ENCODE measurements at places on chromosomes 11 and 22.

GRCh38 chr11:131662993-131663392, 292.6 kb downstream of the NTM start:
- DNase-seq = no peak

DNA sequence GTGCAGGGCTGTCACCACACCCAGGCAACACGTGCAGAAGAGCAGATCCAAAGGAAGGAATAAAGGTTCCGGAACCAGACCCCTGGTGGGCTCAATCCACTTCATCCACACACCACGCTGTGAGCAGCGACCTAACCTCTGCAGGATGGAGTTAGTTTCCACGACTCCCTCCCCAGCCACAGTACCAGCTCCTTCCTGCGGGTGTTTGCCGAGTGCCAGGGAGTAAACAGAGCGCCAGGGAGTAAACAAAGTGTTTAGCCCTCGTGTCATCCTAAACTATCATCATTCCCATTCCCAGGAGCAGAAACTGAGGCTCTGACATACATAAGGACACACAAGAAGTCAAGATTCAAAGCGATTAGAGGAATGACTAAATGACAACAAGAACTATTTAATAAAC, 261.3 kb downstream of the MN1 start:
- no peak for DNase-seq

DNA sequence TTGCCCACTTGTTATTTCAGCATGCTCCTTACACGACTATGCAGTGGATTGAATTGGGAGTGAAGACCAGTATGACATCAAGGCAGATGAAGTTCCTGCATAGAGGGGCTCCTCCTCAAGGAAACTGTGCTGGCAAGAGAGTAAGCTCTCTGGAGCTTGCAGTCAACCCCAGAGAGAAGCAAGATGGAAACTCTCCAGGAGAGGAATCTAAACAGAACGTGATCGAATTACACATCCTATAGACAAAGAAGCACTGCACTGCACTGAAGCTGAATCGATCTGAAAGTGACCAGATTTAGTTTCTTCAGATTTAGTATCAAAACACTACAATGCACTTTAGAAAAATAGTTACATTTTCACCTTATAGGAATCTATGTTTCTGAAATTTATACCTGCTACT, 947.7 kb upstream of the TENM4 start:
- no peak for DNase-seq

DNA sequence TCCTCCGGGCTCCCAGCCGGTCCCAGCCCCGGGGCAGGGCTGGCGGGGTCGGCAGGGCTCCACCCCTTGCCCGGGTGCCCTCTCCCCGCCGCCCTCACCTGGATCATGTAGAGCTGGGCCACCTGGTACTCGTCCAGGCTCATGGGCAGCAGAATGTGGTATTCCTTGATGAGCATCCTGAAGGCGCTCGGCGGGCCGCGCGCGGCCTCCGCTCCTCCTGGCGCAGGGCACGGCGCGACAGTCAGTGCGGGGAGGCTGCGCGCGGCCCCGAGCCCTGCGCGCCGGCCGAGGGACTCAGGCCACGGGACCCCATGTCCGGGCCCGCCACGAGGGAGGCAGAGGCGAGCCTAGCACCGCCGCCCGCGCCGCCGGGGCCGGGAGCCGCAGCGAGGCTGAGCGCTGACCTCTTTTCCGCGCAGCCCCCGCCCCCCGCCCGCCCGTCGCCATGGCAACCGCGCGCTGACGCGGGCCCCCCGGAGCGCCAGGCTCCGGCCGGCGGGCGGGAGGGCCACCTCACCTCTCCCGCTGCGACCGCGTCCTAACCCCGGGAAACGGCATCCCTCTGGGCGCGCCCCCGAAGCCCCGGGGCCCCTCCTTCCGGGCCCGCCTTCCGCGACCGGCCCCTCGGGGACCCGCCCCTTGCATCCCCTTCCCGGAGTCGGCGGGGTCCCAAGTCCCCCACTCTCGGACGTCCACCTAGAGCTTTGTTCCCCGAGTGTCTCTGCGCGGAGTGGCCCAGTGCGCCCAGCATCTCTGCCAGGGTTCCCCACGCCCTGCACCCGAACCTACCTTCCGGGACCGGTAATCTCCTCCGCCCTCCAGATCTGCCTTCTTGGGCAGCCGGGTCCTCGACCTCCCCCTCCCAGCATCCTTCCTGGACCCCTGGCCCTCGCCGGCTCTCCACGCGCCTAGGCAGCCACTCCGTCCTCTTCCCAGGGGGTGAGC, 886 bp downstream of the PITPNM1 start:
- DNase-seq = no peak

DNA sequence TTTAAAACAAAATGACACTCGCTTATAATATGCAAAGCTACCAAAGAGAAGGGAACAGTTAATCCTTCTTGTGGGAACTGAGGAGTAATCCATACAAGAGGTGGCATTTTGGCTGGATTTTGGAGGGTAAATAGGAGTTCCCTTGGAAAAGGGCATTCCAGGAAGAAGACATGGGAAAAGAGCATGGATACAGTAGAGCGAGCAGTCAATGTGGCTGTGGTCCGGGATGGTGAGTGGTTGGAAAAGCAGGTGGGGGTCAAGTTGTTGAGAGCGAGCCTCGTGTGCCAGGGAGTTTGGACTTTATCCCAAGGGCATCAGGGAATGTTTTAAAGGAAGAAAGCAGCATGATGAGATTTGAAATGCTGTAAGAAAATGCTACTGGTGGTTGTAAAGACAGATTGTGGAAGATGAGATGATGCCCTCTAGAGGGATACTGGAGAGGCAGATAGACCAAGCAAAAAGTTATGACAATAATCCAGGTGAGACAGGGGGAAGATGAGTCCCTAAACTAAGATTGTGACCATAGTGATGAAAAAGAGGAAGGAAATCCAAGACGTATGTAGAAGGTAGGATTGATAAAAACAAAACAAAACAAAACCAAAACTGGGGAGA, 3.8 kb upstream of the MMP7 start:
- DNase-seq = no peak

- no peak for DNase-seq
Observed at GRCh38 chr11:36774603-36775002, 176.6 kb upstream of the RAG2 start.

DNA sequence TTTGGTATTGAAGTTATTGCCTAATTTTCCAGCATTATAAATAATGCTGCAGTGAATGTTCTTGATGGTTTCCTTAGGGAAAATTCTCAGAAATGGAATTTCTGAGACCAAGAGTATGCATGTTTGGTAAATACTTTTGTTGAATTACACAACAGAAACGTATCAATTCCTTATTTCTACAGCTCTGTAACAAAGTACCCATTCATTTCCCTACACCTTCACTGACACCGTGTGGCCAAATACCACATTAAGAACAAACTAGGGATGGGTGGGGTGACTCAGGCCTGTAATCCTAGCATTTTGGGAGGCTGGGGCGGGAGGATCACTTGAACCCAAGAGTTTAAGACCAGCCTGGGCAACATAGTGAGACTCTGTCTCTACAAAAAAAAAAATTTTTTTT, 21.8 kb downstream of the MCAM start:
- DNase-seq = no peak

DNA sequence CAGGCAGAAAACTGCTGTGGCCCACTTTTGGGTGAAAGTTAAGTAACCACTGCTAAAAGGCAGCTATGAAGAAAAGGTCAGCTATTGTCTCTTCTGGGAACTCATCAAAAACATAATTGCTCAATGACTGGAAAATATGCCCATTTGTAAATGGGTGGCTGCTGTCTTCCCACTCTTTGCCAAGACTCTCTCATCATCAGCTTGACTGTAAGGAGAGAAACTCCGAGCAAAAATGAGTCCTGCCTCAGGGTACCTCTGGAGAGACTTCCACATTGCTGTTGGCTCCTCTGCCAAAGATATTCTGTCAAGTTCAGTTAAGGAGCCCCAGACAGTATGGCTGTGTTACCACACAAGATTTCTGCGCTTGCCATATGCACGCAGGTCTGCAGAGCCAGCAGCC, 138.7 kb downstream of the BBOX1 start:
- peak; percentile 91 for DNase-seq

GRCh38 chr11:36056160-36056751, 112.4 kb downstream of the LDLRAD3 start:
- DNase-seq = no peak

- DNase-seq = no peak
Observed at GRCh38 chr11:66443602-66444001, 5.0 kb upstream of the MRPL11 start.

DNA sequence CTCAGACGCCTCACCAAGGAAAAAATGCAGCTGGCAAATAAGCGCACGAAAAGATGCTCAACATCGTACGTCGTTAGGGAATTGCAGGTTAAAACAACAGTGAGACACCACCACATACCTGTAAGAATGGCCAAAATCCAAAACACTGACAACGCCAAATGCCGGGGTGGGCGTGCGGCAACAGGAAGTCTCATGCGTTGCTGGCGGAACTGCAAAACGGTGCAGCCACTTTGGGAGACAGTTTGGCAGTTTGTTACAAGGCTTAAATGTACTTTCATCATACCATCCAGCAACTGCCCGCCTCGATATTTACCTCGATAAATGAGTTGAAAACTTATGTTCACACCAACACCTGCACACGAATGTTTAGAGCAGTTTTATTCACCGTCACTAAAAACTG, 7.5 kb upstream of the CTSD start:
- no peak for DNase-seq

GRCh38 chr11:31922450-31922849, 111.3 kb upstream of the PAX6 start:
- no peak for DNase-seq

GRCh38 chr11:71518506-71519471, 8.3 kb upstream of the KRTAP5-7 start:
- DNase-seq = no peak

DNA sequence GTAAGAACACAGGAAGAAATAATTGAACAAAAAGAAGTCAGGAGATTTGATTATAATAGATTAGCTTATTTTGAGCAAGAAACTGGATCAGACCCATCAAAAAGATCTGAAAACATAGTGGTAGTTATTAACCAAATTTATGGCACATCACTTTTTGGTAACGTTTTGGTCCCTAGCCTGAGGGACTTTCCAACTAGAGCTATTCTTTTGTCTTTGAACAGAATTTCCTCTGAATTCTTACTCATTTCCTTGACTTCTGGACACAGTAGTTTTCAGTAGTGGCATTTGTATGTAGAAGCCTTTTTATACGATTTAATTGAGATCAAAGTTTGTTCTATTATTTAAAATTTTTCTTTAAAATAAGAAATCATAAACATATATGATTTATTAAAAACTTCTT, 96.5 kb upstream of the PDGFD start:
- DNase-seq = no peak

DNA sequence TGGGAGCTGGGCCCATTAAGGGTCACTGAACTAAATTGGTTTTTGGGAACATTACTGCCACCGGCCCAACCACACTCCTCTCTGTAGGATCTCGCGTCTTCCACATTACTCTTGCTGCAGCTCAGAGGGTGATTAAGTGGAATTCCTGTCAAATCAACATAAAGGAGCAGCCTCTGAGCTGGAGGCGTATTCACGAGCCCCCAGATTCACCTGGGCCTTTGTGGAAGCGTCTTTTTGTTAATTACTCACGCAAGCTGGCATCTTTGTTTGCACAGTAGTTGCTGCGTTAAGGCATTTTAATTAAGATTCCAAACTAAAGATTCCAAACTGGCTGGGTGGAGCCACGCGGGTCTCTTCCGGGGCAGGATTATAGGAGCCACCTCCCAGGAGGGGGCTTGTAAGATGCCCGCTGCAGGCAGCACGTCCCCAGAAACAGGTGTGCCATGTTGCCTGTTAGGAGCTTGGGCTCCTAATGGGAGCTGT, 21.5 kb upstream of the RFPL3 start:
- DNase-seq = no peak

- DNase-seq = peak; percentile 97
Observed at GRCh38 chr11:119101759-119102423, at the start of gene DPAGT1. DPAGT1 (minus strand) TSS chr11:119101853; CDS start chr11:119101655, 198 bp downstream.

- no peak for DNase-seq
Observed at GRCh38 chr22:23763579-23763945, 772 bp downstream of the C22orf15 start.

DNA sequence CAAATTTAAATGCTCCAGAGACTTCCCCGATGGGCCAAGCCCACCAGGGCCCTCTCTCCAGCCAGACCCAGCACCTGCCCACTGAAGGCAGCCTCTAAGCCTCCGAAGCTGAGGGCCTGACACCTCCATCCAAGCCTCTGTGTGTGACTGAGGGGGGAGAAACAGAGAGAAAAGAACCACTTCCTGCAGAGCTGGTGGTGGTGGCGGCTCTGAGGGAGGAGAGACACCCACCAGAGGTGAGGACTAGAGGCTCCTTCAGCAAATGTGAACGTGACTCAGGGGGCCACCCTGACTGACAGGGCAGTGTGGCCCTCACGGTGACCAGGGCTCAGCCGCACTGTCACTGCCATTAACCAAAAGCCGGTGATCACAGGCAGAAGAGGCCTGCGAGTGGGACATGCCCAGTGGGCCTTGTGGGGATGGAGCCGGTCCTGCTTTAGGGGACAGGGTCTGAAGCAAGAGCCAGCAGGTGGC, 31.0 kb upstream of the CD5 start:
- DNase-seq = no peak

DNA sequence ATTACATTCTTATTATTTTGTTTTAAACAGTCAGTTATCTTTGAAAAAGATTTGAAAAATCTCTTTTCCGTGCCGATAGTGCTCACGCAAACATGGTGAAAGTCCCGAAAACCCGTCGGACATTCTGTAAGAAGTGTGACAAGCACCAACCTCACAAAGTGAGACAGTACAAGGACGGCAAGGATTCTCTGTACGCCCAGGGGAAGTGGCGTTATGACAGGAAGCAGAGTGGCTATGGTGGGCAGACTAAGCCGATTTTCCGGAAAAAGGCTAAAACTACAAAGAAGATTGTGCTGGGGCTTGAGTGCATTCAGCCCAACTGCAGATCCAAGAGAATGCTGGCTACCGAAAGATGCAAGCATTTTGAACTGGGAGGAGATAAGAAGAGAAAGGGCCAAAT, 28.7 kb upstream of the CTSD start:
- DNase-seq = no peak

DNA sequence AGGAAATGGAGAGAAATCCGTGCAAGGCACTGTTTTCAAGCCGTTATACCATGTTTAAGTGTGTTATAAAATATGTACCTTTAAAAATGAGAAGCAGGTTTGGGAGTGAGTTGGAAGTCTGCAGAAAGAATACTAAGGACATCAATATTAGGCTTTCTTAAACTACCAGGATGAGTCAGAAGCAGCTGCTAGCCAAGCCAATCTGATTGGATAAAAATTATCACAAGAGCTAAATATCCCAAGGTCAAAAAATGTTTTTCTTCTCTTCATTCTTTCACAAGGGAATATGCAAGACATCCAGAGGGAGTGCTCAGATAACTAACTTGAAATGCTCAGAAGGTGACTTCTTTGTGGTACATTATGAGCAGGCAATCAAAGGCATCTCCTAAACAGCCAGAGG, 19.3 kb upstream of the CKAP5 start:
- no peak for DNase-seq

GRCh38 chr11:117606211-117606610, 190.8 kb downstream of the DSCAML1 start:
- DNase-seq = no peak

Data from NCI-H446 treated with DMSO at 0.1 percent for 48 hours (cell line).